ENCODE measurements at places on chromosomes 13 and 19. TPM values are rescaled to one million over a fixed set of nuclear protein-coding genes. Genes with fewer than 3 reads are reported as not detected.
A peak's percentile ranks its signal among the peaks of the same experiment; 100 is the strongest.

The METTL21C gene
- total RNA-seq, result not detected

The PTGER1 gene
- total RNA-seq, result not detected

The DZIP1 gene
- total RNA-seq, result not detected

The KLK3 gene
- total RNA-seq, result not detected

The CPB2 gene
- not detected for total RNA-seq

The MFSD12 gene
- total RNA-seq, result 34.5 TPM

The LGALS4 gene
- total RNA-seq, result 1.4 TPM

The ZNF440 gene
- total RNA-seq, result 19.2 TPM

The IRGC gene
- total RNA-seq, result not detected

- DNase-seq, result no peak
These were observed 176.0 kb upstream of the TSC22D1 start for GRCh38 chr13:44752164-44752563.

DNA sequence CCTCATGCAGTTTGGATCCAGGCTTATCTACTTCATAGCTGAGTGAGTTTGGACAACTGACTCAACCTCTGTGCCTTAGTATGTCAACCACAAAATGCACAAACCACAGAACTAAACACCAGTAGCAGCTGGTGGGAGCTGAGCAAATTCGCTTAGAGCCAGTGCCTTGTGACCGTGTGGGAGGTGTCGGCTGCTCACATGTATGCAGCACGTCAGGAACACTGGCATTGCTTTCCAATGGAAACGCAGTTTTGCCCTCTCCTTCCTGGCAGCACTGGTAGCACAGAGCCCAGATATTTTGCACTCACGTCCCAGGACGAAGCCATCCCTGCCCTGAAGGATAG lies 8.3 kb upstream of the NTN5 start:
- DNase-seq, result no peak

DNA sequence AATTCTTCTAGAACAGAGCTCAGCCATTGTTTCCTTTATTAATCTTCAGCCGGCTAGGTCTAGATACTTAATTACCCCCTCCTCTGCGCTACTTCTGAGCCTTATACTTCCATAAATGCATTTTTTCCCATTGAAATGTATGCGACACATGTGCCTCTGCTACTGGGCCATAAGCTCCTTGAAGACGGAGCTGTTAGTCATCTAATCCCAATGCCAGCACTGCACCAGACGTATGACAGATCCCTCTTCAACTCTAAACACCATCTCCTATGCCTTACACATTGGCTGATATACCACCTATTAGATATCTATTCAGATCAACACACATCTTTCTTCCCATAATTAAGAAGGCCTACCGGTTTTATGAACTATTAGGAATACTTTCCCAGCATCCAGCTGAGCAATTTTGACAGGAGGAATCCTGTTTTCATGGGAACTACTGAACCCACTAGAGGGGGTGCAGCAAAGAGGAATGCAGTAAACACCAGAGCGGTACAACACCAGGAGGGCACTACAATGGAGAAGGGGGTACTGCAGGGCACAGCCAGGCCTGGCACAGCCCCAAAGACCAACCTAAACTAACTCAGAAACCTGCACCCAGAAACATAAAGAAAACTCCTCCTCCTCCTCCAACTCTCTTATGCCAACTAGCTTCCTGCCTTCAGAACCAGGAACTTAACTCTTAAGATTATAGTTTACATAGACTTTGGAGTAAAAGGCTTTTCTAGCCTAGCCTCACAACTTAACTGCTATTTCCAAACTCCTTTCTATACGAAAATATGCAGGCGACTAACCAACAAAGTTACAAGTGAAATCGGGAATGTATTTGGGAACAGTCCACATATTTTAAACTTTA lies 18.7 kb downstream of the STK24 start:
- DNase-seq, result no peak

- no peak for DNase-seq
These were observed 888.5 kb downstream of the UQCRFS1 start for GRCh38 chr19:28324275-28325060.

DNA sequence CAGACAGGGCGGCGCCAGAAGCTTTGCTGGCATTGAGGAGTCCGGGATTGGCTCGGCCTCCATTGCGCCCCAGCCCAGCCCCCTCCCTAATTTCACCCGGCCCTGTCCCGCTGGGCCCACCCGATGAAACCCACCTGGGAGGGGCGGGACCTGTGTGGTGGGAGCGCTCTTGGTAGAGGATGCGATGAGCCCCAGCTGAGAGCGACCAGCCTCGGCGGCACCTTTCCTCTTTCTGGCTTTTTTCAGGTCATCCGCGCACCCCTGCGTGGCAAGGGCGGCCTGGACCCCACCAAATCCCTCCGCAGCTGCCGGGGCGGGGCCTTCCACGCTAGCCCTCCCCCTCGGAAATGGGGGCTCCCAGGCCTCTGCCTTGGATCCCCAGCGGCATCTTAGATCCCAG lies at the start of gene ZGLP1:
TSS of gene ZGLP1 (minus strand) at position 393 of the 400 bp plus-strand sequence.
- no peak for DNase-seq

DNA sequence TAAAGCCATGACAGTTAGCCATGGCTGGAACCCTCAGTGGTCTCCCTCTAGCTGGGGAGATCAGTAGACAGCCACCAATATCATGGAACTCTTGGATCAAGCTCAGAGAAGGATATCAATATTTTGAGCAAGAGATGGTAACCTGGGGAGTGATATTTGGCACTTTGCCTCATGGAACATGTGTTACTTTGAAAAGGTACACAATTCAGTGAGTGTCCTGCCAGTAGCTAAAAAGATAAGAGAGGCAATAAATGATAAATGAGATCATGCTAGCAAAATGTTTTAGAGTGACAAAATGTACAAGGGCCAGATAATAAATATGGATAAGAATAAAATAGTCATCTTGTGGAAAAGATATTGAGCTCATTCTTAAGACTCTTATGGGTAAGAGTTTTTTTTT lies 1618.7 kb downstream of the OLFM4 start:
- no peak for DNase-seq

DNA sequence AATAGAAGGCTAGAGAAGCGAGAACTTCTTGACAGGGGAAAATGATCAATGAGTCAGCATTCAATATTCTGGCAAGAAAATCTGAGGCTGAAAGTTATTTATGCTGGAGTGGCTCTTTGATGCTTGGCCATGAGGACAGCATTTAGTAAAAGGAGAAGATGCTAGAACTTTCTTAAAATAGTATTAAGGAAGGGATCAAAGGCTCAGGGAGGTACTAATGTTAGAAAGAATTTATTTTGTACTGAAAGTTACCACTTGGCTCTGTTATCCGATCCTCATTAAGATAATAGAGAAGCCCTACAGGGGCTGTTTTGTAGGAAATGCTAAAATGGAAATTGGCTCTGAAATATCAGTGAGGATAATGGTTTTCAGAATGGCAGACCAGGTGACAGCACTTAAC lies 1774.6 kb upstream of the PCDH20 start:
- DNase-seq, result no peak

DNA sequence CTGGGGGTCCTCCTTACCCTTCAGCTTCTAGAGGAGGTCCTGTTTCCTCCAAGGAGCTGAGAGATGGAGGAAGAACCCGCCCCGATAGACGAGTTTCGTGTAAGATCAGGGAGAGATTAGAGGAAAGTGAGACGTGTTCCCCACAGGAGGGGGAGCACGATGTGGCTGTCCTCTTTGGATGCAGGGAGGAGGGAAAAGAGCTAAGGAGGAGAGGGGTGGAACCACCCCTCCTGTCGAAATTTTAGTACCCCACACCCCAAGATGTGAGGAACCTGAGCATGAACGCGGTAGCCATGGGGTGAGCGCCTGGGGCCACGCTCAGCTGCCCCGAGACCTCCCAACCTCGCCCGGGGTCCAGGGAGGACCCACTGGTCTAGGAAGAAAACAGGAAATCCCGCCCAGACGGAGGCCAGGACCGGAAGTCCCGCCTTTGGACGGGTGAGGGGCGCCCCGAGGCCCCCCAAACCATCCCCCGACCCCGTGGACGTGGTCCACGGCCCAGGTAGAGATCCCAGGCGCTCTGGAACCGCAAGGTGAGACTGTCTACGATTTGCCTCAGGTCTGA lies 1.2 kb downstream of the AKT1S1 start:
- peak; percentile 92 for DNase-seq

DNA sequence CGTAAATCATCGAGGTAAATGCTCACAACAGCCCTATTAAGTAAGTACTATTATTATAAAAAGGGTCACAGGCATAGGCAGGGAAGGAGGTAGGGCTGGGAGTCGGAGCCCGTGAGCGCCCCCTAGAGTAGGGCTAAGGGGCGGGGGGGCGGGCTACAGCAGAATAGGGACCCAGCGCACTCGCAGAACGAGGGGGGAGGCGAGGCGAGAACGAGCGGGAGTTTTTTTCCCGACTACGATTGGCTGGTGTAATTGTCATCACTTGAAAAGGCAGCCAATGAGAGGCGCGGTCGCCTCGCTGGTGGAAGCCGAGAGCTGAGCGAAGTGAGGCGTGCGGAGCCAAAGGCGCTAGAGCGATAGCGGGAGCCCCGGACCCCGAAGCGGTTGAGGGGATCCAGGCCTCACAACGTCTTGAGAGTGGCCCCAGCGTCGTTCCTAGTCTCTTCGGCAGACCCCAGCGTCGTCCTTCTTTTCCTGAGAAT lies 24.2 kb downstream of the KEAP1 start:
- peak; percentile 65 for DNase-seq

DNA sequence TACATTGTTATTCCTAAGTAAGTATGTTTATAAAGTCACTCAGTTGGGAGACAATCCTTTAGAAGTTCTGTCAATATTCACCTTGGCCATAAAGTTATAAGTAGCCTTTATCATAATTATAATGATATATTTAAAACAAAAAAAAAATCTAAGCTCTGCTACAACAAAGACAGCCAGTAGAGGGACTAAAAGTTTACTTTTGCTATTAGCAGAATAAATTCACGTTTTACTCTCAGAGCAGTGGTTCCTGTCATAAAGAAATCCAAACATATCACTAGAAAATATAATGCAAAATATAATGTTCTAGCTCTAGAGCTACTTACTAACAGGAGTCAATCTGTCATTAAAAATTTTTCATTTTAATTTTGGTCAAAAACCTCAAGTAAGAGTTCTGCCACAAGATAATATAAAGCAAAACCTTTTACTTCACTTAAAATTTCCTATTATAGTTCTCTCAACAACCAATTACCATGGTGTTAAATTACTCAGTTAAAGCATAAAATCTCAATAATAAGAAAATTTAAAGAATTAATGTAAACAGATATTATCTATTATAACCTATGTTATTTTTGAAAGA lies 17.7 kb downstream of the INTS6 start:
- peak; percentile 73 for DNase-seq

GRCh38 chr13:110799246-110800236 lies 86.0 kb downstream of the ING1 start:
- no peak for DNase-seq

DNA sequence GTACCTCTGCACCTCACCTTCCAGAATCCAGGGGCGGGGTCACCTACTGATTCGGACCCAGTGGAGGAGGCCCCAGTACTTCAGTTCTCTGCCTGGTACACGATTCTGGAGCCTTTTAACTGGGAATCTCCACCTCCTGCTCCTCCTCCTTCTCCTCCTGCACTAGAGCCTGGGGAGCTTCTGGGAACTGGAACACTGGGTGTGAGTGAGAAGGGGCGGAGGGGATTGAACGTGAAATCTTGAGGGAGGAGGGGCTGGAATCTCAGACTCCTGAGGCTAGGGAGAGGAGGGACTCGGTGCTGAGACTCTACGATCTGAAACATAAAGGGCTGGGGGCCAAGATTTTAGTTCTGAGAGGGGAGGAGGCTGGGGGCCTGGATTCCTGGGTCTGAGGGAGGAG lies at the start of gene KLK8:
TSS of gene KLK8 (minus strand) at position 90 of the 400 bp plus-strand sequence. CDS start 437 bp downstream, outside the sequence.
- no peak for DNase-seq

DNA sequence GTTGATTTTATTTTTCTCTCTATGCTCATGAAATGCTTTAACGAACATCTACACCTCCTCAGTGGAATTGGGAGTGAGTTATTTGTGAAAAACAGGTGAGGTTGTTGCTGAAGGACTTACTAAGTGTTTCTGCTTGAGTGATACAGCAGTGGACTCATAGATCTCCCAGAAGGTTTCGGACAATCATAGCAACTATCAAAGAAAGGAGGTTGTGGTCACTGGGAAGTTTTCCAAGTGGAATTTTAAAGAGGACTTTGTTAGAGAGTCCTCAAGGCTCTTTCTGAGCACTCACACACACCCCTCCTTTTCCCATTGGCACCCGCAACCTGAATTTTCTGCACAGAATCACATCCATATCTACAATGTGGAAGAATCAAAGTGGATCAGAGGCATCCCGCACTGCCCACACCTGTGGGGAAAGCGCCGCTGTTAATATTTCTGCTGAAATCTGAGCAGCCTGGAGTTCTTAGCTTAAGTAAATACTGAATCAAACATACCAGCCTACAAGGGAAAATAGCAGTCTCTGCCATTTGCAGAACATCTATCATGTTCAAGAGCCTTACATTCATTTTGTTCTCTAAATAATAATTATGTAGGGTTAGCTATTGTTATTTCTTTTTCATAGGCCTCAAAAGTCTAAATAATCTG lies 719.4 kb downstream of the DIAPH3 start:
- DNase-seq, result no peak

- no peak for DNase-seq
These were observed 24.7 kb upstream of the GPR183 start for GRCh38 chr13:99331881-99332293.

GRCh38 chr13:32577032-32577431 lies 9.2 kb upstream of the PDS5B start:
- no peak for DNase-seq

GRCh38 chr13:43377149-43377548 lies 353.8 kb downstream of the DNAJC15 start:
- DNase-seq, result no peak

GRCh38 chr13:110109910-110110309 lies 197.0 kb downstream of the COL4A1 start:
- DNase-seq, result no peak

- no peak for DNase-seq
These were observed 27.3 kb upstream of the MPHOSPH8 start for GRCh38 chr13:19606152-19606551.

DNA sequence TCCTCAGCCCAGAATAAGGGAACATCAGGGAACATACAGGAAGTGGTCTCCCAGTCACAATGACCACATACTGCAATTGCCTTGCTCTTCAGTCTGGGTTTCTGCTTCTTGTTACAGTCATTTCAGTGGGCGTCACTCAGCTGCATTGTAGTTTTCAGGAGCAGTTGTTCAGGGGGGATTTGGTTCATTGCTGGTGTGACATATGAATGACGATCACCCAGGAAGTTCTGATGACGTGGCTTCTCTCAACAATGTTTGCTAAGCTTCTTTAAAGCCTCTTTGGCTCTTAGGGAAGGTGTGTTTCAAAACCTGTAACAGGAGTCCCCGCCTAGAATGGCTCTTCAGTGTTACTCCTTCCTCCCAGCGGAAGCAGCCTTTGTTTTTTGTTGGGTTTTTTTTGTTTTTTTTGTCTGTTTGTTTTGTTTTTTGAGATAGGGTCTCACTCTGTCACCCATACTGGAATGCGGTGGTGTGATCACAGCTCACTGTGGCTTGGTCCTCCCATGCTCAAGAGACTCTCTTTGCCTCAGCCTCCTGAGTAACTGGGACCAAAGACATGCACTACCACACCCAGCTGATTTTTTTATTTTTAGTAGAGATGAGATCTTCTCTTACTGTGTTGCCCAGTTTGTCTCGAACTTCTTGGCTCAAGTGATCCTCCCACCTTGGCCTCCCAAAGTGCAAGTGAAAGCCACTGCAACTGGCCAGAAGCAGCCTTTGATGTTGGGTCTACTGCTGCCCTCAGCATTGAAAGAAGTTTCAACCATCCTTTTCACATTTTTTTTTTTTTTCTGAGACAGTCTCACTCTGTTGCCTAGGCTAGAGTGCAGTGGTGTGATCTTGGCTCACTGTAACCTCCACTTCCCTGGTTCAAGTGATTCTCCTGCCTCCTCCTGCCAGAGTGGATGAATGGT lies 1.4 kb upstream of the SCEL start:
- no peak for DNase-seq

GRCh38 chr19:50377051-50377461 lies 799 bp downstream of the NR1H2 start:
- no peak for DNase-seq
